ENCODE measurements at places on chromosomes 16 and 17.

GRCh38 chr16:82655720-82656490 is 29.1 kb downstream of the CDH13 start:
- DNase-seq = no peak

DNA sequence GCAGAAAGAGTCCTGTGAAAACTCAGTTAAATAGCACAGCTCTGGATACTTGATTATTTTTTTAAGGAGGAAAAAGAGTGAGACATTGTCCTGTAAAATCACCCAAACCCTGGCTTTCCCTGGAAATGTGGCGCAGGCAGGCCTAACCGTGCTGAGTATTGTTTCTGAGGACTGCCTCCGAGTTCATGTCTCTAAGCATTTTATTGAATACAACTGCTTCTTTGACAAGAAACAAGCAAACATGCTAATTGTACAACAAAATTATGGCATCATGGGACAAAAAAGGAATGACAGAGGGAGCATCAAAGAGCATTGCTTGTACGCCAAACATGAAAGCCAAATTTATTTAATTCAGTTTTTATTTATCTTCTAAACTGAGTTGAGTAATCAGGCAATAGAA is 64.5 kb upstream of the HSBP1 start:
- no peak for DNase-seq

GRCh38 chr17:45705123-45706009 is 78.8 kb upstream of the CRHR1 start:
- DNase-seq = no peak

GRCh38 chr17:37327341-37328090 is 48.3 kb upstream of the C17orf78 start:
- DNase-seq = no peak

DNA sequence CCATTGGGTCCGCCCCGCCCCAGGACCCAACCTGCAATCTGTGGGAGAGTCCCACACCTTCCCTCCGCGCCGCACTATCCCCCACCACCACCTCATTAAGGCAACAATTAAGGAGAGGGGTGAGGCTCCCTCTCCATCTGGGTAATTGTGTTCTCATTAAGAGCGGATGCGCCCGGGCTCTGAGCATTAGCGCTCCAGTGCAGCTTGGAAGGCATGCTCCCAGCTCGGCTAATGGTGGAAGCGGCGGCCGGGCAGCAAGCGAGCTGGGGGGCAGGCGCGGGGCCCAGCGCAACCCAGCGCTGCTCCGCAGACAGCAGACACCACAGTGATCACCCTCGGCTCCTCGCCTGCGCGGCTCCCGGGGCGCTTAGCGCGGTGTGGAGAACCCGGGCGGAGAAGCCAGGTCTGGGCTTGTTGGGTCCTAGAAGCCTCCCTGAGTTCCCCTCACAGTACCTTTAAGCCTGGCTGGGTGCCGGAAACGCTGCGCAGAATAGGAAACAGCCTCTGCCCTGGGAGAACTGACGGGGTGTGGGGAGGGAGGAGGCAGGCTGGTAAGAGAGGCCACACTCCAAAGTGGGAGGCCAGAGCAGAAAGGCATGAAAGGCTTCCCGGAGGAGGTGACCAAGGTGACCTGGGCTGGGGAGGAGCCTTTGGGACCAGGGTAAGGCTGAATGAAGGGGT is 6.4 kb downstream of the CBLN1 start:
- no peak for DNase-seq

- no peak for DNase-seq
These were observed 7.8 kb downstream of the ACSM1 start for GRCh38 chr16:20689668-20690067.

- no peak for DNase-seq
These were observed 393 bp downstream of the RNF166 start for GRCh38 chr16:88705801-88706228.

GRCh38 chr16:65754820-65755691 is 611.4 kb upstream of the CDH5 start:
- DNase-seq = peak; percentile 55

DNA sequence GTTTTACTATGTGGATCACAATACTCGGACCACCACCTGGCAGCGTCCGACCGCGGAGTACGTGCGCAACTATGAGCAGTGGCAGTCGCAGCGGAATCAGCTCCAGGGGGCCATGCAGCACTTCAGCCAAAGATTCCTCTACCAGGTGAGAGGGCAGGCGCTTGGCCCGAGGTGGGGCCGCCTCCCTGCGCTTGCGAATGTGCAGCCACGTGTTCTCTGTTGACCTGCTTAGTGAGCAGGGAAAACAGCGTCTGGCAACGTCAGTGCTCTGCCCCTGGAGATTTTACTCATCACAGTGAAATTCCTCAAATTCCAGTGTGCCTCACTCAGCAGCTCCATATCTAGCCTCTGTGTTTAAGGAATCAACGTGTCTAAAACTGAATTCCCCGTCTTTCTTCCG is 33.4 kb upstream of the CLEC18A start:
- peak; percentile 65 for DNase-seq

DNA sequence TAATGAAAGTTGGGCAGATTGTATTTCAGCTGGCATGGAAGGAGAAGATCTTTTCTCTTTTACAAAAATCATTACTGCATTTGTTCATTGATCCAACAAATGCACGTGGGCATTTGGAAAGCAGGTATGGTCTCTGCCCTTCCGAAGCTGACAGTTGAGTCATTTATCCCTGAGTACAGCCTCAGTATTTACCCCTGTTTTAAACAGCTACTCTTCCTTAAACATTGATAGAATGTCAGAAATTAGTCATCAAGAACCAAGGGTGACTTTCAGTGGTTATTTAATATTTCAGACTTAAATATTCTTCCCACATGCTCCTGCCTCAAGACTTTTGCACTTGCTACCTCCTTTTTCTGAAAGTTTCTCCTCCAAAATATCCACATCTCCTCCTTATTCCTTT is 226.7 kb upstream of the HSBP1 start:
- no peak for DNase-seq

DNA sequence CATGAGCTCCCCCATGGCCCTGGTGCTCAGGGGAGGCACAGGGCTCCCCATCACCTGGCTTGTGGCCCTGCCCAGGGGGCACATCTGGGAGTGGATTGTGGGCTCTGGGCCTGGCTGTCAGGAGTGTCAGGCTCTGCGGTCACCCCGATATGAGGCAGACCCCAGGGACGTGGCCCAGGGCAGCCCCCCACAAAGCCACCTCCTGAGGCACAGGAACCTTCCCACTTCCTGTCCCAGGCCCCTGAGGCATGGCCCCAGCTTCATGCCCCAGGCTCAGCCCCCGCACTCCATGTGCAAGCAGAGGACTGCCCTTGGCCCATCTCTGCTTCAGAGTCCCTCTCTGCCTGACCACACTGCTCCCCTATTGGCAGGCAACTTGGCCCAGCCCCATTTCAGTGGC is 160.3 kb downstream of the PCTP start:
- no peak for DNase-seq

DNA sequence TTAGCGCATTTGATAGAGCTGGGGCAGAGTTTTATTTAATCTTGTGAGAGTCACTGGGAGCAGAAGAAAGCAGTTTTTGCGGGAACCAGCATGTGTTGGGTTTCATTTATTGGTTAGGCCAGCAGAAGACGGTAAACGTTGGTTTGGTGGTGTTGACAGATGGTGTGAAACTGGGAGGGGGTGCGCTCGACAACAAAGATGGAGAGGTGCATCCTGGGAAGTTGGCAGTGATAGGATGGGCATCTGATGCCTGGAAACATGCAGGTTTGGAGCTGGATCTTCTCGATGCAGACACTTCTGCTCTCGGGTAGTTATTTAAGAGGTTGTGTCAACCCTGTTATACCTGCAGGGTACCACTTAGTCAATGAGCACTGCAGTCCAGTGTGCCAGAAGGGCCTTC is 24.9 kb upstream of the CLEC18A start:
- DNase-seq = no peak

GRCh38 chr16:19907161-19907992 is 22.7 kb upstream of the GPRC5B start:
- DNase-seq = peak; percentile 55

GRCh38 chr17:41511116-41511515 is 5.7 kb upstream of the KRT13 start:
- no peak for DNase-seq

- no peak for DNase-seq
These were observed 5.7 kb downstream of the ENO3 start for GRCh38 chr17:4956493-4957061.

GRCh38 chr16:19837331-19837980 is 47.2 kb downstream of the GPRC5B start:
- no peak for DNase-seq

GRCh38 chr17:66273586-66273848 is 28.9 kb upstream of the PRKCA start:
- DNase-seq = no peak

DNA sequence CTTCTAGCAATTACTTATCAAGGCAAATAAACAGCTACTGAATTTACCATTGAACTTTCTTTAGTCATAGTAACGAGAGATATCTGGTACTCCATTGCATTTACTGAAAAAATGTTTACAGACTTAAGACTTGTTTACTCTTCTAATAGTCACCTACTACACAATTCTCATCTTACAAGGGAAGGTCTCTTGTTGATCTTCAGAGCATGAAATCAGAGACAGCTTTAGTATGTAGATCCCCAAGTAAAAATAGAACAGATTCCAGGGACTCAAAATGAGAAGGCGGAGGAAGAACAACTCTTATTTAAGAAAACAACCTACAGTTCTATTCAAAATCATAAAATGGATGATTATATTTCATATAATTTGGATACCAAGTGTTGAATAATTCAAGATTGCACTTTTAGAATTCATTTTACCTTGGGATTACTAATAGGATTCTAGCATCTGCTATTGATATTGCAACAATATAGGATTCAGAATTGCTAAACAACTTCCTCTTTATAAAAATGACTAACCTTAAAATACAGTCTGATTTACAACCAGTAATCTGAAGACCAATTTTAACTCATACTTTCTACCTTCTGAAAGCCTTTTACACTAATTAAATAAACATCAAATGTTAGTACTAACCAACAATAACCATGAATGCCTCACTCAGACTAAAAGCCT is 20.8 kb downstream of the UBE2G1 start:
- DNase-seq = no peak

GRCh38 chr17:50630524-50631194 is 4.0 kb upstream of the ABCC3 start:
- no peak for DNase-seq

- DNase-seq = peak; percentile 37
These were observed 4.6 kb upstream of the C17orf113 start for GRCh38 chr17:42055027-42055426.

- DNase-seq = no peak
These were observed 33.3 kb downstream of the OR1D5 start for GRCh38 chr17:3030096-3030495.

- DNase-seq = no peak
These were observed 98.3 kb downstream of the ZNF423 start for GRCh38 chr16:49757559-49758069.

DNA sequence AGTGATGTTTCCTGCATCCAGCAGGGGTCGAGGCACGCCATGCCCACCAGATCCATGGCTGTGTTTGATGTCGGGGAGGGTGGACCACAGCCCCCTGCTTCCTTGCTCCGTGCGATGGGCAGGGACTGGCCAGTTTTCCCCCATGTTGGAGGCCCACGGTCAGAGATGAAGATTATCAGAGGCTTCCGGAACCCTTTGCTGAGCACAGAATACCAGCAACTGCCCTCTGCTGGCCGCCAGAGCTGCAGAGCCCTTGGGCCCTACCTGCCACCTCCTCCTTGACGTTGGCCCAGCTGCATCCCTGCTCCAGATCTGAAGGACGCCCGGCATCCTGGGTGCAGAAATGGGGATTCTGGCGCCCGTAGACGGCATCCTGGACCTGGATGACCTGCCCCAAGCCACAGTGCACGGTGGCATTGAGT is 23.7 kb upstream of the BCO1 start:
- DNase-seq = no peak

DNA sequence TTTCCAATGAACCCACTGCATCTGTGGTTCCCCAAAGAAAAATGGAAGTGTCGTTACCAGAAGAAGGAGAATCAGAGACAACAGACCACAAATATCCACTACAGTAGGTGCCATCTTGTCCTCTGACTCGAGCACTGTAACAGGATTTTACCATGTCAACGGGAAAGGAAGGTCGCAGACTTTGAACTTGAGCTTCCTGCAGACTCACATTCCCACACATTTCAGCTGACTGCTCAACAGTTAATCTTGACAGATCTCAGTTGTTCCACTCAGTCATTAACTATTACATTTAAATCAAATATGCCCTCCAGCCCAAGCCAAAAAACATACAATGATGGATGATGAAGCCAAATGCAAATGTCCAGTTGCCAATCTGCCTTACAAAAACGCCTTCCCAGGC is 37.0 kb downstream of the GAS7 start:
- no peak for DNase-seq

GRCh38 chr16:31413381-31413780 is 14.8 kb downstream of the COX6A2 start:
- no peak for DNase-seq

- DNase-seq = no peak
These were observed 757 bp downstream of the FMNL1 start for GRCh38 chr17:45222289-45222995.

- DNase-seq = no peak
These were observed 82.6 kb downstream of the IRX3 start for GRCh38 chr16:54203851-54204505.

DNA sequence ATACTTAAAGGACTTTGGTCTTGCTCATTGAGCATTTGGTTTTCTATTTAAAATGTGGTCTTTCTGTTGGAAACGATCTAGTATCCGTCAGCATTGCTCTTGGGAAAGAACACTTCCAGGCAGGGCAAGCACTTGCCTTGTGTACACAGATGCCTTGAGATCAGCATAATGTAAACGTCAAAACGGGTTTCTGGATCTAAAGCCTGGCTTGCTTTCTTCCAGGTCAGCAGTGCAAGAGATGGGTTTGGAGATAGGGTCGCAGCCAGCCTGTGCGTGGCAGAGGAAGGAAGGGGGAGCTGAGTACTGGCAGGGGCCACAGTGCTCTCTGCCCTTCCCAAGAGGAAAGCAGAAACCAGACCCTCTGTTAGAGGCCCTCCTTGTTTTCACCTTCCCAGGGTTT is 175.5 kb downstream of the LGALS9B start:
- DNase-seq = no peak

GRCh38 chr16:79420493-79420892 is 180.0 kb downstream of the MAF start:
- no peak for DNase-seq

- DNase-seq = no peak
These were observed 15.4 kb upstream of the PABPN1L start for GRCh38 chr16:88881675-88882357.
